Activated CD4-positive, alpha-beta T cell treated with anti-CD3 and anti-CD28 coated beads for 24 hours (primary cell): ENCODE measurements at places on chromosomes 4 and X.

- DNase-seq, result no peak
These were observed 48.8 kb downstream of the MAP7D2 start for GRCh38 chrX:20067709-20068561.

GRCh38 chr4:88246600-88246999 is 37.8 kb downstream of the PPM1K start:
- no peak for DNase-seq

DNA sequence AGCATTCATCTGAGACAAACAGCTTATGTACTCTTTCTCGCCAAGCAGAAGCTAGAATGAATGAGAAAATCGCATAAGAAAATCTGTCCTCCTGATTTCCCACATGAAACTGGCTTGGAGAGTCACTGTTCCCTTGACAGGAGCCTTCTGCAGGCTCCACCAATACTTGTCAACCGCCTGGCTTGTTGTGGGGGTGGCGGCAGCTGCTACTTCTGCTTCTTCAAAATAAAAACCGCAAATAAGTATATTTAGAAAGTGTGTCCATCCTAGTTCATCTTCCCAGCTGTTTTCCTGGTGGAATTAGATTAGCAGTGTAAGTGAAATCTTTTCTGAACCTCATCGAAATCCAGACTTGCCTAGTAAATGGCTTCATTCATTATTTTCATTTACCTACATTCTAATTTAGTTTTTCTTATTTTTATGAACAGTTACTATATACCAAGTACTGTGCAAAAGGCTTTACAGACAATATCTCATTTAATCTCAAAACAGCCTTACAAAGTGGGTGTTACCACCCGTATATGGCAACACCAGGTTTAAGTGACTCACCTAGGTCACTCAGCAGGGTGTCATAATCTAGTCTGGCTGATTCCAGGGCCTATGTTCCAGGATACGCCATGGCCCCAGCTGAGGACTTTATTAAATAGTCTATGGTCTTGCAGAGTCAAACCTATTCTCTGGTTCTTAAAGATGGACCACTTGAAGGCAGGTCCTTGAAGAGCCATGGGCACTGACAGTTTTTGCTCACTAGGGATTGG is 104.6 kb upstream of the IGFBP7 start:
- DNase-seq, result no peak

DNA sequence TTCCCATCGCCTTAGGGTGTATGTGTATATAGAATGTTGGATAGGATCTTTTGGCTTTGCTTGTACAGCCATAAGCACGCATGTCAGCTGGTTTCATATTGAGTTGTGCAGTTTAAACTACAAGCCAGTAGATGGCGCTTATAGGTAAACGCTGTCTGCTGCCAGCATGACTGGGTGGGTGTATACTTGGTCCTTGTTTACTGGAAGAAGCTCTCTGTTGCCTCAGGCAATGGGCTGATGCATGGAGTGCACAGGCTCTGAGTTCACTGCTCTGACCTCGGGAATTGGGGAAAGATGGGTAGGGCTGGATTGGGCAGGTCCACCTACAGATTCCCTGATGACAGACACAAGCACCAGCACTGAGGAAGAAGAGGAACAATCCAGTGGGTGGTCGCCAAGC is 831.5 kb downstream of the STIM2 start:
- no peak for DNase-seq

GRCh38 chr4:104719539-104720230 is 225.0 kb upstream of the CXXC4 start:
- DNase-seq, result no peak

DNA sequence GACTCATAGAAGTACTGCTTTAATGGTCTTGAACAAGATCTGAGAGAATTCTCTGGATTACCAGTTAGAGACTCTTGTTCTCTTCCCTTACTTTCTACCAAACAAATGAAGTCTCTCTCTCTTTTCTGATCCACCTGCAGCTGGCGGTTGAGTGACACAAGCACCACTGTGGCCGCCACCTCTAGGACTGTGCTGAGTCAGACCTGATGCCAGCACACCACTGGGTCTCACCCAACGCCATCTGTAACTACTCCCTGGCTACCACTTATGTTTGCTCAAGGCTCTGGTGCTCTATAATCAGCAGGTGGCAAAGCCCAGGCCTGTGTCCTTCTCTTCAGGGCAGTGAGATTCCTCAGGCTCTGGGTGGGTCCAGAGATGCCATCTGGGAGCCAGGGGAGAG is 1173.5 kb downstream of the RPA4 start:
- DNase-seq, result no peak

DNA sequence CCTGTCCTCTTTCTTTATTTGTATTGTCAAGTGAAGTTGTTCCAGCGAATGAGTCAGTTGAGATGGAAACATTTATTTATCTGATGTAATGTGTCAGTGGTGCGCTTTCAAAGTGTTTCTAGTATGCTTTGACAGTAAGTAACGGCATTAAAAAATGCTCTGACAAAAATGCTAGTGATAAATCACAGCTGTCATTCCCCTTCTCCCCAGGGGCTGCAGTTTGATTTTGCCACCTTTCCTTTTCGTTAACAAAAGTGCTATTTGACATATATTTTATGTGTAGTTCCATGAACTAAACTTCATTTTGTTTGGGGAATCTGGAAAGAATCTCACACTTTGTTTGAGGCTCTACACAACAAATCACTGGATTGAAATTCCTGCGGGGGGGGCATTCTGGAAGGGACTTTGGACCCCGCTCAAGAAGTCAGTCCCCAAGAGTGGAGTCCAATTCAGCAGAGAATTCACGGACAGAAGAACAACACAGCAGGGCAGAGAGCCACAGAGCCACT is 7.6 kb upstream of the TBC1D19 start:
- no peak for DNase-seq

DNA sequence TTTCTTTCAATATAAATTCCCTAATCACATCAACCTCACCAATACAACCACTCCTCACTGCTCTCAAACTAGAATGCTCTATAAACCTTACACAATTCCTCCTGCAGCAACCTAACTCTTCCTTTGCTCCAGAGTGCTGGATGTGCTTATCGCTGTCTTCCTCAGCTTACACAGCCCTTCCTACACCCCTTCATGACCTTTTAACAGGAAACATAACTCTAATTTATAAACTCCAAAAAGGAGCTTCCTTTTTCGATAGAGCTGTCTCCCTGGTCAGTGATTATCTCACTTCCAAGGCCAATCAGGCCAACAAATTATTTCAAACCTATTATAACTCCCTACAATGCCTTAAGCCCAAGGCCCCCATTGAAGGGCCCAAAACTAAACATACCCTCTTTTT is 78.8 kb downstream of the COQ2 start:
- DNase-seq, result no peak
